ENCODE measurements at places on chromosomes 4 and X.

- no peak for DNase-seq
Measured at GRCh38 chr4:40587826-40588225, 41.8 kb downstream of the RBM47 start.

- DNase-seq: no peak
Measured at GRCh38 chrX:56125946-56126345, 106.2 kb upstream of the KLF8 start.

DNA sequence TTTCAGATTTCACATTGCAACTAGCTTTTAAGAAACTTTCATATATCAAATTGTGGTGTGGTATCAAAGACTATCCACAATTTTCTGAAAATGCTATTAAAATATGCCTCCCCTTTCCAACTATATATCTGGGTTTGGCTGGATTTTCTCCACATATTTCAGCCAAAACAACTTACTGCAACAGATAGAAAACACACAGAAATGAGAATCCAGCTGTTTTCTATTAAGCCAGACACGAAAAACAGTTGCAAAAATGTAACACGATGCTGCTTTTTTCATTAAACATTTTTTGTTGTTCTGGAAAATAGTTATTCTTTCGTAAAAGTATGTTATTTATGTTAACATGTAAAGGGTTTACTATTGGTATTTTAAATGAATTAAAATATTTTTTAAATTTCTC is 33.1 kb downstream of the DCTD start:
- DNase-seq: no peak

GRCh38 chr4:144340931-144341330 is 200.4 kb upstream of the GYPA start:
- no peak for DNase-seq

All from HuH-7.5 (cell line).